Central memory CD8-positive, alpha-beta T cell (primary cell): ENCODE measurements at places on chromosomes 6 and 20.

GRCh38 chr6:105591053-105591452 lies 188.2 kb upstream of the PREP start:
- H3K27ac ChIP-seq, result no peak overlapping the region
- DNase-seq, result no peak
- peaks cover 2% of the 10 kb centered on the region for H3K36me3 ChIP-seq
- peak overlapping the region; percentile 1 for H3K4me3 ChIP-seq
- no peaks in the 10 kb centered on the region for H3K27me3 ChIP-seq

GRCh38 chr20:3714092-3714491 lies 1.7 kb upstream of the SIGLEC1 start:
- H3K27me3 ChIP-seq, result peaks cover 40% of the 10 kb centered on the region
- DNase-seq, result no peak
- H3K27ac ChIP-seq, result no peak overlapping the region
- H3K4me3 ChIP-seq, result no peak overlapping the region
- peaks cover 2% of the 10 kb centered on the region for H3K36me3 ChIP-seq

- no peak overlapping the region for H3K4me3 ChIP-seq
- H3K4me1 ChIP-seq, result no peaks in the 10 kb centered on the region
- no peaks in the 10 kb centered on the region for H3K27me3 ChIP-seq
- no peak overlapping the region for H3K27ac ChIP-seq
- no peak for DNase-seq
These were observed 189.0 kb upstream of the TFAP2D start for GRCh38 chr6:50524341-50524740.

GRCh38 chr6:105282631-105283585 lies 103.1 kb upstream of the POPDC3 start:
- DNase-seq, result no peak
- H3K4me1 ChIP-seq, result no peaks in the 10 kb centered on the region
- no peak overlapping the region for H3K4me3 ChIP-seq
- no peak overlapping the region for H3K27ac ChIP-seq
- H3K36me3 ChIP-seq, result peaks cover 32% of the 10 kb centered on the region

GRCh38 chr6:52333840-52334200 lies 28.1 kb upstream of the PAQR8 start:
- peaks cover 4% of the 10 kb centered on the region for H3K36me3 ChIP-seq
- H3K27ac ChIP-seq, result peak overlapping the region; percentile 95
- no peaks in the 10 kb centered on the region for H3K27me3 ChIP-seq
- peaks cover 60% of the 10 kb centered on the region for H3K4me1 ChIP-seq
- no peak for DNase-seq

DNA sequence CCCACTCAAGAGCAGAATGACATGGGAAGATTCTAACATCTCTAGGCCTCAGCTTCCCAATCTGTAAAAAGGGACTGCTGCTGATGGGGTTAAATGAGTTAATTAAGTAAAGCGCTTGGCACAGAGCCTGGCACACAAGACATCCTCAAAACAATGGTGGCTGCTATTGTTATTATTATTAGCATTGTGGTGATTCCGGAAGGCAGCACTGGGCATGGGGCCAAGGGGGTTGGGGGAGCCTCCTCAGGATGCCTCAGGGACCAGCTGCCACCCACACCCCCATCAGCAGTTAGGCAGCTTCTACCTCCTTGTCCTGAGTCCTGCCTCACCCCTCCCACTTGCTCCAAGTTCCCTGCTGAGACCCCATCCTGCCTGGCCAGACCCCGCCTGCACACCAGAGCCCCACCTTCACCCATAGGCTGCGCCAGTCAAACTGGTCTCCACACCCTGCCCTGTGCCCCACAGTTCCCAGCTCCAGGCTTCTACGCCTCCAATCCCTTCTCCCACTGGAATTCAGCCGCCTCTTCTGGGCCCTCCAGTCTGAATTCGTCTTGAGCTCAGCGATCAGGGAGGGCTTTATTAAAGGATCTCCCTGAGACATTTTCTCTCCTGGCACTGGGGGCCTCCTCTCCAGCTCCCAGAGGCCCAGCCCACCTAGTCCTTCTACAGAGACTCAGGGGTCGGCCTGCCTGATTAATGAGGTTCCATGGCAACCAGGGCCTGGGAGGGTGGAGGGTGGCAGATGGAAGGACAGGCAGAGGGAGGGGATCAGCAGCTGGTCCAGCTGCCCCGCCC lies 1.5 kb downstream of the E2F1 start:
- no peaks in the 10 kb centered on the region for H3K27me3 ChIP-seq
- peaks cover 20% of the 10 kb centered on the region for H3K4me1 ChIP-seq
- DNase-seq, result no peak
- no peak overlapping the region for H3K27ac ChIP-seq
- H3K36me3 ChIP-seq, result peaks cover 3% of the 10 kb centered on the region

- peak overlapping the region; percentile 83 for H3K27ac ChIP-seq
- no peak overlapping the region for H3K4me3 ChIP-seq
- DNase-seq, result no peak
- peaks cover 23% of the 10 kb centered on the region for H3K4me1 ChIP-seq
- peaks cover 8% of the 10 kb centered on the region for H3K36me3 ChIP-seq
- H3K27me3 ChIP-seq, result no peaks in the 10 kb centered on the region
These were observed 1.4 kb upstream of the KIFC1 start for GRCh38 chr6:33390173-33390572.

DNA sequence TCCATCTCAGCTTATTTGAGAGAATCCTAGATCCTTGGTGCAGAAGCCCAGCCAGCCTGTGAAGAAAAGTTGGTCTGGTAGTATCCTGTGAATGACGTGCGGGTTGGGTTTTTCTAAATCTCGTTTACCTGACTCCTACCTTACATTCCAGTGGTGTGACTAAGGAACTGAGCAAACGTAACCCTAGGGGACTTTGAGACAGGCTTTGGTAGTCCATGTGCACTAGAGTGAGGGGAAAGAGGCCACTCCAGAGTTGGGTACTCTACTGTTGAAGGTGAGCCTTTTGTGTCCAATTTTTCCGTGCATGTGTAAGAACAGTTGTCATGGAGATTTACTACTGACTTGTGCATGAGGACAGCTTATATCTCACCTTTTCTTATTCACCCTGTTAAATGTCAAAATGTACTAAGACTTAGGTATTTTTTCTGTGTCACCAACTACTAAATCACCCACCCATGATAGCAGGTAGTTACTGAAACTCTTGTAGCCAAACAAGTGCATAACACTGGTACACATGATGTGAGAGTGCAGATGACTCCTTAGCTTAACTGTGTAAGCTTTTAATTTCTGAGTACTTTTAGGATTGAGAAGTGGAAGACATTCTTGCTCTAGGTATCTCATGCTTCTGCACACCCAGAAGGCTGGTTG lies 26.3 kb upstream of the PLCG1 start:
- no peak overlapping the region for H3K27ac ChIP-seq
- H3K36me3 ChIP-seq, result peaks cover 46% of the 10 kb centered on the region
- no peaks in the 10 kb centered on the region for H3K4me1 ChIP-seq
- no peak for DNase-seq

GRCh38 chr6:10461850-10462249 lies 47.0 kb upstream of the TFAP2A start:
- no peak for DNase-seq
- H3K27me3 ChIP-seq, result peaks cover 24% of the 10 kb centered on the region
- no peak overlapping the region for H3K4me3 ChIP-seq
- no peaks in the 10 kb centered on the region for H3K4me1 ChIP-seq

- H3K27ac ChIP-seq, result peak overlapping the region; percentile 100
- no peak for DNase-seq
- peaks cover 43% of the 10 kb centered on the region for H3K4me1 ChIP-seq
- H3K4me3 ChIP-seq, result peak overlapping the region; percentile 89
These were observed 66.4 kb downstream of the STX11 start for GRCh38 chr6:144216668-144217218.

DNA sequence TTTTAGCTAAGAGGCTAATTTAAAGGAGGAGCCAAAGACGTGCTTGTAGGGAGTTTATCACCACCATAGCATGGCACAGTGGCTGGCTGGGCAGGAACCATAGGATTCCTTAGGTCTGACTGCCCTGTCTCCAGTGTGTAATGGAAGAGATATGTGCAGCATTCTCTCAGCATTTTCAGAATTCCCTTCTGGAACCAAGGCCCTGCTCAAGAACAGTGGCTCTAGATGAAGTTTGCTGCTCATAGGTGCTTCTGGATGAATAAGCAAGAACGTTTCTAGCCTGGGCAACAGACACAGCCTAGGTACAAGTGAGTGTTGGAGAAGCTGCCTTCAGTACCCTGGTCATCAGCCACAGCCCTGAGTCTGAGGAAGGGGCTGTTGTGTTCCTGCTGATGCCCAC lies 69.1 kb downstream of the LCA5 start:
- H3K36me3 ChIP-seq, result no peaks in the 10 kb centered on the region
- no peak for DNase-seq
- no peak overlapping the region for H3K27ac ChIP-seq
- H3K4me3 ChIP-seq, result no peak overlapping the region
- no peaks in the 10 kb centered on the region for H3K4me1 ChIP-seq
- H3K27me3 ChIP-seq, result peaks cover 11% of the 10 kb centered on the region

- DNase-seq, result no peak
- H3K36me3 ChIP-seq, result no peaks in the 10 kb centered on the region
- H3K27ac ChIP-seq, result no peak overlapping the region
- H3K4me1 ChIP-seq, result no peaks in the 10 kb centered on the region
- H3K27me3 ChIP-seq, result no peaks in the 10 kb centered on the region
These were observed 111.6 kb upstream of the TENT5A start for GRCh38 chr6:81864124-81864523.

- no peak overlapping the region for H3K4me3 ChIP-seq
- H3K27ac ChIP-seq, result no peak overlapping the region
- H3K4me1 ChIP-seq, result no peaks in the 10 kb centered on the region
- DNase-seq, result no peak
- H3K36me3 ChIP-seq, result no peaks in the 10 kb centered on the region
These were observed 17.6 kb downstream of the TFAP2B start for GRCh38 chr6:50836231-50836630.

- no peaks in the 10 kb centered on the region for H3K36me3 ChIP-seq
- H3K4me1 ChIP-seq, result no peaks in the 10 kb centered on the region
- no peak for DNase-seq
- peaks cover 8% of the 10 kb centered on the region for H3K27me3 ChIP-seq
These were observed 62.6 kb downstream of the OGFRL1 start for GRCh38 chr6:71351190-71351589.

DNA sequence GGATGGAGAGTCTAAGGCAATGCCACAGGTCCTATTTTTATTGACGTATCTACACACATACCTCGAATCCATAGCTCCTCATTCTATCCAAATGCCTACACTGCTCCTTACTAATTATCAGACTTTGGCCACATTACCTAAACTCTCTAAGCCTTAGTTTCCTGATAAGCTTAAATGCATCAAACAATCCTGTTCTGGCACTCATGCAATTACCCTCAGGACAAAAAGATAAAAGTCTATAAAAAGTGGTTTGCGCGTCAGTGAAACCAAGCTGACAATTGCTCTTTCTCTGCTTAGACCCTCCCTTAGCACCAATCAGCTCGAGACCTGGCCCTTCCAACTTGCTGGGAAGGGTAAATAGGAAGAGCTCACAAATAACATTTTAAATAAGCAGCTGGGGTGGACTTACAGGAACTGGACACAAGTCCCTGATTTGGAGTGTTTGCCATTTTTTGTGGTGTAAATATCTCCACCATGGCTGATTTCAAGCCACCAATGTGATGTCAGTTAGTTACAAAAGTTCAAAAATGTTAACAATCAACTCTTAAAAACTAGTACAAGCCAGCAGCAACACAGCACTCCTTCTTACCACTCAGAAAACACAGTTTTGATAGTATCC lies 7.2 kb upstream of the PLEKHG1 start:
- H3K4me1 ChIP-seq, result no peaks in the 10 kb centered on the region
- no peak overlapping the region for H3K27ac ChIP-seq
- no peak overlapping the region for H3K4me3 ChIP-seq
- no peaks in the 10 kb centered on the region for H3K36me3 ChIP-seq

- no peak for DNase-seq
- no peaks in the 10 kb centered on the region for H3K4me1 ChIP-seq
- H3K36me3 ChIP-seq, result no peaks in the 10 kb centered on the region
- no peak overlapping the region for H3K4me3 ChIP-seq
- peaks cover 54% of the 10 kb centered on the region for H3K27me3 ChIP-seq
These were observed 163.9 kb downstream of the ANKRD60 start for GRCh38 chr20:58064411-58065010.

GRCh38 chr6:36999061-36999750 lies 6.2 kb upstream of the FGD2 start:
- no peaks in the 10 kb centered on the region for H3K4me1 ChIP-seq
- no peak overlapping the region for H3K27ac ChIP-seq
- DNase-seq, result no peak

DNA sequence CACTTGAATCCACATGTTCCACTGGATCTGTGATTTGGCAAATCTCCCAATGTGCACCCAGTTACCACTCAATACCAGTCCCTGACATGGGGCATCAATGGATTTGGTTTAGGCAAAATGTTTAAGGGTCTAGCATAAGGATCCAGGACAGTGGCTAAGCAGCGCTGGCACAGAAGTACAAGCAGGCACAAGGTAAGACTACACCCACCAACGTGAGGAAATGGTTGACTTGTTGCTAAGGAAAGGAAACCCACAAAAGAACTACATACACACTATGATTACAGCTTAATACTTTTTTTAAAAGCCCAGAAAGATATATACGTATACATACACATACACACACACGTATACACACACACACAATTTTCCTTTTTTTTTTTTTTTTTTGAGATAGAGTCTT lies 79.0 kb downstream of the DNAAF9 start:
- no peak overlapping the region for H3K27ac ChIP-seq
- peaks cover 5% of the 10 kb centered on the region for H3K36me3 ChIP-seq
- H3K27me3 ChIP-seq, result no peaks in the 10 kb centered on the region
- DNase-seq, result no peak
- H3K4me3 ChIP-seq, result no peak overlapping the region

DNA sequence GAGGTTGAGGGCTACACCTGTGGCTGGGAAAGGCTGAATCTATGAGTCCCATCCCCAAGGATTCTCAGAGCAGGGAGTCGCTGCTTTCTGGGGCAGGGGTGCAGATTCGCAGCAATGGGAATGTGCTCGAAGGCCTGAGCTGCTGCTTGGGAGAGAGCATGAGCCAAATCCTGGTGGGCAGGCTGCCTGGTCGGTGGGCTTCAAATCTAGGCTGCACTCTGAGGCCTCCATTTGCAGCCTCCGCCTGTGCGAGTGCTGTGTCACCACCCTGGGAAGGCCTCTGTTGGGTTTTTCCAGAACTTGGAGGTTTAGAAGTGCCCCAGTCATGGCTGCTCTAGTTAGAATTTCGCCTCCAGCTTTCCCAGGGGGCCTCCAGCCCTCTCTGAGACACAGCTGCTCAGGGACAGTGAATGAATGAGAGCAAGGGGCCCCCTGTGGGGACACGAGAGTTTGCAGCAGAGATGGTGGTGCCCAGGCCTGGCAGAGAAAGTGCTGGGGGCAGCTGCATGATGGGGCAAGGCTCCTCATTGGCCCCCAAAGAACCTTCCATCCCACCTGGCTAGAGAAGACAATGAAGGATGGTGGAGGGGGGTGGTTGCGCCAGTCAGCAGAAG lies 31.1 kb upstream of the RNF24 start:
- H3K27me3 ChIP-seq, result no peaks in the 10 kb centered on the region
- H3K4me1 ChIP-seq, result no peaks in the 10 kb centered on the region
- DNase-seq, result no peak
- no peak overlapping the region for H3K27ac ChIP-seq
- no peak overlapping the region for H3K4me3 ChIP-seq

GRCh38 chr6:47534063-47534462 lies 56.5 kb downstream of the CD2AP start:
- DNase-seq, result no peak
- no peaks in the 10 kb centered on the region for H3K27me3 ChIP-seq
- no peak overlapping the region for H3K27ac ChIP-seq
- peaks cover 11% of the 10 kb centered on the region for H3K4me1 ChIP-seq
- H3K4me3 ChIP-seq, result no peak overlapping the region

GRCh38 chr6:144013486-144013909 lies 5.4 kb upstream of the PLAGL1 start:
- H3K4me1 ChIP-seq, result peaks cover 7% of the 10 kb centered on the region
- peaks cover 50% of the 10 kb centered on the region for H3K27me3 ChIP-seq
- H3K27ac ChIP-seq, result no peak overlapping the region
- H3K4me3 ChIP-seq, result no peak overlapping the region
- peak; percentile 40 for DNase-seq
